ENCODE measurements at places on chromosomes 13 and 19. TPM values are rescaled to one million over a fixed set of nuclear protein-coding genes. Genes with fewer than 3 reads are reported as not detected.

- H3K27me3 ChIP-seq: no peaks in the 10 kb centered on the region
- H3K4me3 ChIP-seq: no peak overlapping the region
- no peaks in the 10 kb centered on the region for H3K4me1 ChIP-seq
- H3K36me3 ChIP-seq: no peaks in the 10 kb centered on the region
Observed at GRCh38 chr19:33363476-33363875, 10.0 kb upstream of the CEBPG start.

The ZNF256 gene
- 13.8 TPM for total RNA-seq

The SBNO2 gene
- total RNA-seq: 137 TPM

DNA sequence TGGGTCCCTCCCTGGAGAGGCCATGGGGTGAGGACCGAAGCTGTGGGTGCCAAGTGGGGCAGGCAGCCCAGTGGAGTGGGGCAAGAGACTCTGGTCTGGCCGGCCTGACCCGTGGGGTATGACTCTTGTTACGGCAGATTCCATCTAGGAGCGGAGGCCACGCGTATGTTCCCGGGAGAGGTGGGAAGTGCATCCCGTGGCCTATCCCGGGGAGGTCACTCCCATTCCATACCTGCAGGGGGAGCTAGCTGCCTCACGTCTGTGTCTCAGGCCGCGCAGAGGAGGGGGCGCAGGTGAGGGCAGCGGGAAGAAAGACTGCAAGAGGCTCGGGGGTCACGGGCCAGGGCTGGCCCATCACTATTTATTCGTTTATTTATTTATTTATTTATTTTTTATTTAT, 4.9 kb downstream of the CSNK1G2 start:
- no peaks in the 10 kb centered on the region for H3K36me3 ChIP-seq
- H3K27me3 ChIP-seq: no peaks in the 10 kb centered on the region
- H3K27ac ChIP-seq: no peak overlapping the region
- DNase-seq: no peak

DNA sequence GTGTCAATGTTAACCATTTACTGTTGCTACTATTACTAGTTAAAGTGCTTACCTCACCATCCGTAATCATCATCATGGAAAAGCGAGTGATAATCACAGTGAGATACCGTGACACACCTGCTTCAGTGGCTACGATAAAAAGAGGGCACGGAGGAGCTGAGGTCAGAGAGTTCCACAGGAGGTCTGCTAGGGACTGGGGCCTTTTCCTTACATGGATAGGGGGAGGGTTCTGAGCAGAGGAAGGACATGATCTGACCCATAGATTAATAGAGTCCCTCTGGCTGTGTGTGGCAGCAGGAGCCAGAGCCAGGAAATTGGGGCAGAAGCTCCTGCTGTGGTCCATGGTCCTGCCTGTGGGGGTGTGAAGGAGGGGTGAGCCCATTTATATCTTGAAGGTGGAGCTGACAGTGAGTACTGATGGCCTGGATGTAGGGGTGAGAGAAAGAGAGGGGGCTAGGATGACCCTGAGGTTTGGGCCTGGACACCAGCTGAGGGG, 136.7 kb downstream of the SIPA1L3 start:
- DNase-seq: no peak
- H3K27me3 ChIP-seq: no peaks in the 10 kb centered on the region
- no peaks in the 10 kb centered on the region for H3K36me3 ChIP-seq
- H3K27ac ChIP-seq: no peak overlapping the region
- no peak overlapping the region for H3K4me3 ChIP-seq

GRCh38 chr19:11269408-11269807, 7.1 kb upstream of the DOCK6 start:
- no peaks in the 10 kb centered on the region for H3K36me3 ChIP-seq
- H3K4me3 ChIP-seq: no peak overlapping the region
- no peaks in the 10 kb centered on the region for H3K4me1 ChIP-seq
- no peak for DNase-seq
- H3K27me3 ChIP-seq: peaks cover 1% of the 10 kb centered on the region
- H3K27ac ChIP-seq: no peak overlapping the region

- no peak for DNase-seq
- no peak overlapping the region for H3K4me3 ChIP-seq
- H3K27me3 ChIP-seq: no peaks in the 10 kb centered on the region
- no peaks in the 10 kb centered on the region for H3K36me3 ChIP-seq
- no peaks in the 10 kb centered on the region for H3K4me1 ChIP-seq
- no peak overlapping the region for H3K27ac ChIP-seq
Observed at GRCh38 chr13:80931118-80931517, 590.2 kb upstream of the SPRY2 start.

The DHDH gene
- total RNA-seq: 1.6 TPM

The ODAD3 gene
- not detected for total RNA-seq

GRCh38 chr19:55640043-55640576, 692 bp upstream of the ZNF580 start:
- peaks cover 11% of the 10 kb centered on the region for H3K36me3 ChIP-seq
- peak overlapping the region; percentile 80 for H3K27ac ChIP-seq
- peak overlapping the region; percentile 57 for H3K4me3 ChIP-seq
- H3K27me3 ChIP-seq: no peaks in the 10 kb centered on the region

- H3K4me3 ChIP-seq: no peak overlapping the region
- H3K27ac ChIP-seq: no peak overlapping the region
- H3K4me1 ChIP-seq: no peaks in the 10 kb centered on the region
- DNase-seq: no peak
Observed at GRCh38 chr13:97826421-97827012, 127.0 kb upstream of the IPO5 start.

The CDX2 gene
- total RNA-seq: not detected

DNA sequence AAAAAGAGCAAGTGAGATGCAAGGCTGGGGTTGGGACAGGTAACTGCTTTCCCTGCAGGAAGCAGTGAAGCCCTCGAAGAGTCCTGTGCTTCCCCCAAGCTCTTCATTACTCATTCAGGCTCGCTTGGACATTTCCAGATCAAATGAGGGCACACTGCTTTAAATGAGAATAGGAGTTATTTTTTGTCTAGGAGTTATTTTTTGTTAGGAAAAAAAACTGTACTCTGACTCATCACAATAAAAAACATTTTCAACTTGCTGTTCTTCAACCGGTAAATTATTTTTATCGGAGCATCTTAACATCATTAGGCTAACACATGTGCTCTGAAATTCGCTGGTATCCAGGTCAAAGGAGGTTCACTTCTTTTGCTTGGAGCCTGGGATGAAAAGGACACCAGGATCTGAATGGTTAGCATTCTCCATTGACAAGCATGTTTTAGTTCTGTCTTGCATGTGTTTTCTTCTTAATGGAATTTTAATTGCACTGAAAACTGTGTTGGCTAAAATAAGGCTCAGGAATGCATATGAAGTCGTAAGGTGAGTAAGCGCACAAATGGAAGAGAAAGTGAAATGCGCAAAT, 80.7 kb upstream of the STK24 start:
- H3K27ac ChIP-seq: no peak overlapping the region
- no peaks in the 10 kb centered on the region for H3K27me3 ChIP-seq
- H3K36me3 ChIP-seq: no peaks in the 10 kb centered on the region
- H3K4me3 ChIP-seq: no peak overlapping the region
- no peaks in the 10 kb centered on the region for H3K4me1 ChIP-seq
- peak; percentile 6 for DNase-seq

- DNase-seq: no peak
- no peaks in the 10 kb centered on the region for H3K36me3 ChIP-seq
- no peak overlapping the region for H3K4me3 ChIP-seq
- H3K4me1 ChIP-seq: no peaks in the 10 kb centered on the region
- H3K27me3 ChIP-seq: no peaks in the 10 kb centered on the region
Observed at GRCh38 chr13:83377491-83377890, 504.8 kb downstream of the SLITRK1 start.

DNA sequence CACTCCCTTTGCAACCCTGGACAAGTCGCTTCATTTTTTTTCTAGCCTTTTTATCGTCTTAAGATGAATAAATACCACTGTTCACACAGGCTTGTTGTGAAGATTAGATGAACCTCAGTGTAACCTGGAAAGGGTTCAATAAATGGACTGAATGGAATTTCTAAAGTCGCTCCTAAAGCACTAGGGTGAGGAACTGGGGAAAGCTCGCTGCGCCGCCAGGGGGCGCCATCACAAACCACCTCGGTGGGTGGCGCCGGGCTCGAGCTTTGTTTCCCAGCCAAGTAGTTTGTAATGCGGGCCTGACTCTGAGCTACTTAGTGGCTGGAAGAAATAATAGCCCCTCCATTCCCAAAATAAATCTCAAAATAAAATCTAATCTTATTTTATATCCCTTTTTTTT, 2.2 kb upstream of the CEACAM6 start:
- H3K36me3 ChIP-seq: no peaks in the 10 kb centered on the region
- H3K4me3 ChIP-seq: no peak overlapping the region
- H3K27ac ChIP-seq: no peak overlapping the region
- H3K27me3 ChIP-seq: peaks cover 3% of the 10 kb centered on the region
- H3K4me1 ChIP-seq: no peaks in the 10 kb centered on the region

The LYPD3 gene
- 8.9 TPM for total RNA-seq

The FLT3LG gene
- total RNA-seq: 90.6 TPM

DNA sequence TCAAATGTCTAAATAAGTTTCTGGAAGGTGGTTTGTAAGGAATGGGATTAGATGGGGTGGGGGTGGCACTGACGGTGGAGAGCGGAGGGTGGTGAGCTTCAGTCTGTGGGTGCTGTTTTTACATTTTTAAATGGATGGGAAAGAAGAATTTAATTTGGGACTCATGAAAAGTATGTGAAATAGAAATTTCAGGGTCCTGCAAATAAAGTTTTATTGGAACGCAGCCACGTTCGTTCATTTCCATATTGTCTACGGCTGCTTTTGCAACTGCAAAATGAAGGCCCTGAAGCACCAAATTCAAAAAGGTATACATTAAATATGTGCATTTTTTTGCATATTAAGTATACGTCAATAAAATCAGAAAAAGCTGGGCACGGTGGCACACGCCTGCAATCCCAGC, 9.9 kb downstream of the KANK2 start:
- no peaks in the 10 kb centered on the region for H3K27me3 ChIP-seq
- no peaks in the 10 kb centered on the region for H3K4me1 ChIP-seq
- no peak for DNase-seq
- no peak overlapping the region for H3K27ac ChIP-seq

DNA sequence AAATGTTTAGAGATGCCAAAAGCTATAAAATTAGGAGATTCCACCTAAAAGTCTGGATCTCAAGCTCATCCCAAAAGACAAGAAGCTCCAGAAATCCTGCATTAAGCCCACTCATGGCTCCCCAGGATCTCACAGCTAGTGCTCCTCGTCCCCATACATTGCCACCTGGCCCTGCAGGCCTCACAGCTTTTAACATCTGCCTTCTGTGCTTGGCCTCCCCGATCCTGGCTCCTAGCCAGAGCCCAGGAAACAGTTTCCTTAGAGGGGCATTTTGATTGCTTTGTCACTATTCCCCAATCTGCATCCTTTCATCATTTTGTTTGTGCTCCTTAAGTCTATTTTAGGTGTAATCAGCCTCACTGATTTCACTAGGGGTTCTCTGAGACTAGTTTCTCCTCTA, 14.5 kb upstream of the DCT start:
- H3K36me3 ChIP-seq: no peaks in the 10 kb centered on the region
- H3K27me3 ChIP-seq: no peaks in the 10 kb centered on the region
- no peak overlapping the region for H3K4me3 ChIP-seq
- H3K4me1 ChIP-seq: no peaks in the 10 kb centered on the region

The ZNF723 gene
- not detected for total RNA-seq

DNA sequence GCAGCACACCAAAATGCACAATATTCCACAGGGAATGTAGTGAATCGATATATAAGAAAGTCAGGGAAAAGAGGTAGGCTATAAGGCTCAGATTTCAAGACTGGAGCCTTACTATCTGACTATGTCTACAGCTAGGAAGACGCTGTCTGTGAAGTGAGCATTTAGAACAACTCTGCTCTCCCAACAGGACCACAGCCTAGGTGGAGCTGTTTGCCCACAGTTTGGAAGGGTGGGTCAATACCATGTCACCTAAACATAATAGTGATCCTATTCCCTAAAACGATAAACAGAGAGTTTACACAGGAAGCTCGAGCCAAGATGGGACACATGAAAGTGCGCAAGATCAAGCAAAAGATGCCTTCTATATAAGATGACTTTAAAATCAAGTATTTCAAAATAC, 2486.0 kb upstream of the PCDH20 start:
- no peak for DNase-seq
- H3K27ac ChIP-seq: no peak overlapping the region
- no peaks in the 10 kb centered on the region for H3K36me3 ChIP-seq
- no peak overlapping the region for H3K4me3 ChIP-seq
- H3K27me3 ChIP-seq: no peaks in the 10 kb centered on the region
- no peaks in the 10 kb centered on the region for H3K4me1 ChIP-seq

GRCh38 chr19:5120833-5121232, 151.9 kb downstream of the KDM4B start:
- no peaks in the 10 kb centered on the region for H3K27me3 ChIP-seq
- no peak overlapping the region for H3K4me3 ChIP-seq
- peaks cover 43% of the 10 kb centered on the region for H3K36me3 ChIP-seq
- no peak for DNase-seq
- H3K27ac ChIP-seq: no peak overlapping the region
- H3K4me1 ChIP-seq: no peaks in the 10 kb centered on the region

DNA sequence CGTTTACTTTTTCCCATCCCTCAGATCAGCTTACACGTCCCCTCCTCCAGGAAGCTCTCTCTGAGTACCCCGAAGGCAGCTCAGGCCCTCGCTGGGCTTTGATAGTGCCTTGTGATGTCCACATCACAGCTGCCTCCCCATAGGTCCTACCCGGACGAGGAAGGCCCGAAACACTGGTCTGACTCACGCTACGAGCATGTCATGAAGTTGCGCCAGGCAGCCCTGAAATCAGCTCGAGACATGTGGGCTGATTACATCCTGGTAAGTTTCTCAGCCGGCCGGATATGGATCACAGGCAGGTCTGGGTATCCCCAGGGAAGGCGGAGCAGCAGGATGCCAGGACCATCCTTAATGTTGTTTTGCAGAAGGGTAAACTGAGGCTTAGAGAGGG, 4.8 kb downstream of the COLGALT1 start:
- no peak for DNase-seq
- no peak overlapping the region for H3K4me3 ChIP-seq
- no peaks in the 10 kb centered on the region for H3K27me3 ChIP-seq
- H3K4me1 ChIP-seq: peaks cover 12% of the 10 kb centered on the region
- H3K36me3 ChIP-seq: peaks cover 51% of the 10 kb centered on the region
- H3K27ac ChIP-seq: no peak overlapping the region

GRCh38 chr19:28543244-28543776, 669.6 kb downstream of the UQCRFS1 start:
- H3K27ac ChIP-seq: no peak overlapping the region
- H3K4me3 ChIP-seq: no peak overlapping the region
- no peaks in the 10 kb centered on the region for H3K36me3 ChIP-seq
- no peak for DNase-seq
- H3K4me1 ChIP-seq: no peaks in the 10 kb centered on the region

DNA sequence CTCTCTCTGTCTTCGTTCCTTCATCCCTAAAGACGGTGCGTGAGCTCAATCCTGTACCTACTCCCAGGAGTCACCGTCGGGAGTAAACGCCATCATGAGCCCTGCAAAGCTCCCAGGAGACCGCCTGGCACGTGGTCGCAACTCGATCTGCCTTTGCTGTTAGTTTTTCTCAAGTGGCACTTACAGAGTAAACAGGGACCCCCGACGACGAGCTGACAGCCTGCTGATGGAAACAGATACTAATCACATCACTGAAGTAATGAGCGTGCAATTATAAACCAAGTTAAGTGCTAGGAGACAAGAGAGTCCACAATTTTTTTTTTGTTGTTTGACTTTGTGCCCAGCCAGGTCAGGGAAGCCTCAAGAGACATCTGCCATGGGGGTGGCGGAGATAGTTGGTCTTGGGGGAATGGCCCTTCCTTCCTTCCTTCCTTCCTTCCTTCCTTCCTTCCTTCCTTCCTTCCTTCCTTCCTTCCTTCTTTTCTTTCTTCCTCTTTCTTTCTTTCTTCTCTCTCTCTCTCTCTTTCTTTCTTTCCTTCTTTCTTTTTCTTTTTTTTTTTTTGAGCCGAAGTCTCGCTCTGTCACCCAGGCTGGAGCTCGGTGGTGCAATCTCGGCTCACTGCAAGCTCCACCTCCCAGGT, 23.6 kb downstream of the CACNG6 start:
- H3K36me3 ChIP-seq: no peaks in the 10 kb centered on the region
- H3K4me1 ChIP-seq: no peaks in the 10 kb centered on the region
- H3K4me3 ChIP-seq: no peak overlapping the region
- DNase-seq: no peak

Measured in naive thymus-derived CD4-positive, alpha-beta T cell (primary cell).